ENCODE measurements at places on chromosomes 1 and 21. TPM values are rescaled to one million over a fixed set of nuclear protein-coding genes. Genes with fewer than 3 reads are reported as not detected.

DNA sequence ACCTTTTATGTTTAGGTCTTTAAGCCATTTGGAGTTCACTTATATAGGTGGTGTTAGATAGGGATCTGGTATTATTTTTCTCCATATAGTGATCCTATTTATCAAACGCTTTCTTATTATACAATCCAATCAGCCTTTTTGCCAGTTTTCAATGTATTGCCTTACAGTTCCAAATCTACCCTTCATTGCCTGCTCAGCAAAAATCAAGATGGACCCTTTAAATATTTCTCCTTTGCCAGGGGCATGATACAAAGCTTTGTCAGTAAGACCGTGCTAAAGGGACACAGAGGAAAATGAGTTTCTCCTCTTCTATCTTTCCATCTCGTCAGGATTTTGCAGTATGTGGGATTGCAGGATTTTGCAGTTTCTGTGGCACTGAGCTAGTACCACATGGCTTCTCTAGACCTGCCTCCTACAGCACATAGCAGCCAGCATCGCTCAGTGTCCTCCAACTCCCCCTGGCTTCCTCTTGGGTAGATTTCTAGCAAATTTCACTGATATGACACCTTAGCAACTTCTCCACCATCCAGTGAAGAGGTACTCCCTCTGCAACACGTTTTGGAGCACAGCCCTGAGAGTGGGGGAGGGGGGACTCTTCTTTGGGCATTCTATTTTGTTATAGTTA is 22.5 kb upstream of the CAP1 start:
- no peak overlapping the region for H3K27ac ChIP-seq
- DNase-seq, result no peak
- H3K4me3 ChIP-seq, result no peak overlapping the region

GRCh38 chr1:16882986-16883385 is 12.8 kb upstream of the RNU1-2 start:
- H3K27ac ChIP-seq, result no peak overlapping the region
- no peak for DNase-seq
- no peaks in the 10 kb centered on the region for H3K4me1 ChIP-seq
- no peak overlapping the region for H3K4me3 ChIP-seq
- no peaks in the 10 kb centered on the region for H3K36me3 ChIP-seq
- H3K27me3 ChIP-seq, result peaks cover 5% of the 10 kb centered on the region

GRCh38 chr1:201009962-201010645 is 13.4 kb downstream of the KIF21B start:
- H3K36me3 ChIP-seq, result no peaks in the 10 kb centered on the region
- H3K4me3 ChIP-seq, result no peak overlapping the region
- peaks cover 61% of the 10 kb centered on the region for H3K4me1 ChIP-seq
- H3K27me3 ChIP-seq, result no peaks in the 10 kb centered on the region
- H3K27ac ChIP-seq, result peak overlapping the region; percentile 37
- DNase-seq, result no peak

GRCh38 chr1:12600880-12601633 is 17.0 kb downstream of the DHRS3 start:
- H3K27me3 ChIP-seq, result no peaks in the 10 kb centered on the region
- peak; percentile 46 for DNase-seq
- H3K27ac ChIP-seq, result peak overlapping the region; percentile 44
- no peaks in the 10 kb centered on the region for H3K36me3 ChIP-seq

DNA sequence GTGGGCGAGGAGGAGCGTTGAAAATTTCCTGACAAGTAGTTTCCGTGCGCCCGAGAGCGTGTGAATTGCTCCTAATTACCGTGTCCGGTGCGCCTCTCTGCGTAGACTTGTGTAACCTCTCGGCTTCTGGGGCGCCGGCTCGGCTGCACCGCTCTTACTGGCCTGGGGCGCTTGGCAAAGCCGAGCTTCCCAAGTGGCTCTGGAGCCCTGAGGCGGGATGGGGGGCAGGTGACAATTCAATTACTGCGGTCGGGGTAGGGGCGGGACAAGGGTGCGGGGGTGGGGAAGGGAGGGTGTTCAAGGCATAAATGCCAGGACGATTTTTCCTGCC is 392 bp upstream of the DMRTA2 start:
- no peaks in the 10 kb centered on the region for H3K36me3 ChIP-seq
- peak overlapping the region; percentile 94 for H3K4me3 ChIP-seq
- peaks cover 81% of the 10 kb centered on the region for H3K27me3 ChIP-seq
- no peak overlapping the region for H3K27ac ChIP-seq

DNA sequence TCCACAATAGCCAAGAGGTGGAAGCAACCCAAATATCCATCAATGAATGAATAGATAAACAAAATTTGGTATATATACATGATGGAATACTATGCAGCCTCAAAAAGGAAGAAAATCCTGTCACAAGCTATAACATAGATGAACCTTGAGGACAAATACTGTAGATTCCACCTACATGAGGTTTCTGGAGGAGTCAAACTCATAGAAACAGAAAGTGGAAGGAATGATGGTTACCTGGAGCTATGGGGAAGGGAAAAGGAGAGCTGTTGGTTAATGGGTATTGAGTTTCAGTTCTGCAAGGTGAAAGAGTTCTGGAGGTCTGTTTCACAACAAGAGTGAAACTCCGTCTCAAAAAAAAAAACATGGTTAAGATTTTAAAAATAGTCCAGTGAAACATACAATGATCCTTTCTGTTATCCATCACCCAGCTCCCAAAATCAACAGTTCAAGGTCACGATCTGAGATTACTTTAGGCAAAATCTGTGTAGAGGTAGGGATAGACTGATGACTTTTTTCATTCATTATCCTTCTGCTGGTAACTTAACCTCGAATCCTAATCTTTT is 80.8 kb upstream of the HNRNPU start:
- H3K36me3 ChIP-seq, result no peaks in the 10 kb centered on the region
- H3K4me3 ChIP-seq, result no peak overlapping the region
- no peaks in the 10 kb centered on the region for H3K4me1 ChIP-seq
- H3K27ac ChIP-seq, result no peak overlapping the region

DNA sequence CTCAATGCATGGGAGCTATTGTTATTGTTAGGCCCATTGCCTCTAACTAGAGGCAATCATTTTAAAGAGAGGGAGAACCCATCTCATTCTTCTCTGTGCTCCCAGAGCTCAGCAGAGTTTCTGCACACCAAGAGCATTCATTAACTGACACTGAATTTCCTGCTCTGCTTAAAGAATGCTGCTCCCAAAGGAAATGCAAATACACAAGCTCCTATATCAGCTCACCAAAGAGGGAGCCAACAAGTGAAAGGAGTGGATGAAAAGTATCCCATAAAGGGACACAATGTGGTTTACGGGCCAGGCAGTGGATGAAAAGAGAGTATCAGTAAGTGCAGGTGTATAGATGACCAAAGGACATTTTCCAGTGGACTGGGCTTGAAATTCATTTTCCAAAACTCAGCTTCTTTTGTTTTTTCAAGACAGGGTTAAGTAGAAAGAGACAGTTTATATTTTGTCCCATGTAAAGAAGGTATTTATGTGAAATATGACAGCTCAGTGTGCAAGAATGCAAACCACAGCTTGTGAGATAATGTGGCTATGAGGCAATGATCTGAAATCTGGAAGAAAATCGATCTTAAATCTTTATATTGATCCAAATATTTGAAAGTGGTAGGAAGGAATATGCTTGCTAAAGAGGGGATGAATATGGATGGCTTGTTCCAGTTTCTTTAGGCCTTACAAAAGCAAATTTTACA is 207.7 kb upstream of the CAMK1G start:
- no peak for DNase-seq
- peaks cover 8% of the 10 kb centered on the region for H3K27me3 ChIP-seq
- no peak overlapping the region for H3K4me3 ChIP-seq
- no peaks in the 10 kb centered on the region for H3K4me1 ChIP-seq
- H3K27ac ChIP-seq, result no peak overlapping the region
- H3K36me3 ChIP-seq, result no peaks in the 10 kb centered on the region

DNA sequence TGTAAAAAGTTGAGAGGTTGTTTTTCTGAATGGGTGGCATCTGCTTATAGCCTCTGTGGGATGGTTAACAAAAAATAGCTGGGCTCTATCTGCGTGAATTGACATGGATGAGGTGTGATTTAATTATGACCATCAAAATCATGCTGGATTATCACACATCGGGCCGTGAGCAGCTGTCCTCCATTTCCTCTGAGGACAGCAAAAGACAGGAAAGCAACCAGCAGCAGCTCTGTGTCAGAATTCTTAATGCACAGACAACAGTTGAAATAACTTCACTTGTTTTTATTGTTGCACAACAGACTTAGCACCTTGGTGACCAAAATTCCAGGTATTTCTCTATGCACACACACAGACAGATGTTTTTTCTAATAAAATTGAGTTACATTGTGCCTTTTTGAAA is 54.5 kb upstream of the LAPTM5 start:
- no peak for DNase-seq
- H3K4me3 ChIP-seq, result no peak overlapping the region
- H3K36me3 ChIP-seq, result no peaks in the 10 kb centered on the region
- H3K27me3 ChIP-seq, result peaks cover 39% of the 10 kb centered on the region
- H3K4me1 ChIP-seq, result peaks cover 3% of the 10 kb centered on the region
- no peak overlapping the region for H3K27ac ChIP-seq

- no peak for DNase-seq
- H3K27me3 ChIP-seq, result no peaks in the 10 kb centered on the region
- no peak overlapping the region for H3K4me3 ChIP-seq
- peaks cover 6% of the 10 kb centered on the region for H3K36me3 ChIP-seq
- H3K27ac ChIP-seq, result no peak overlapping the region
These were observed 46.6 kb downstream of the TRMT1L start for GRCh38 chr1:185110145-185110544.

- DNase-seq, result no peak
- no peaks in the 10 kb centered on the region for H3K27me3 ChIP-seq
- no peak overlapping the region for H3K27ac ChIP-seq
- H3K36me3 ChIP-seq, result peaks cover 15% of the 10 kb centered on the region
These were observed 44.4 kb downstream of the RNF11 start for GRCh38 chr1:51280321-51280978.

DNA sequence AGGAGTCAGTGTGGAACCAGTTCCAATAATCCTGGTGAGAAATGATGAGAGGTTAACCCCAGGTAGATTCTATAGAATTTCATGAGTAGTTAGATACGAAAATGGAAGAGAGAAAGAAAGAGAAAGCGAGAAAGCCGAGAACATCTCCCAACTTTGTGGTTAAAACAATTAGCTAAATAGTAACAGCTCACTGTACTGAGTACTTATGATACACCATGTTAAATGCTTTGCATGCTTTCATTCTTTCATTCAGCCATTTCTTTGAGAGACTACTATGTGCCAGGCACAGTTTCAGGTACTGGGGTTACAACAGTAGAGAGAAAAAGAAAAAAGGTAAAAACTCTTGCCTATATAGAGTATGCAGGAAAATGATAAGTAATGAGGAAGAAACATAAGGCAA is 109.7 kb upstream of the SYT6 start:
- DNase-seq, result no peak
- no peak overlapping the region for H3K4me3 ChIP-seq
- H3K27me3 ChIP-seq, result peaks cover 1% of the 10 kb centered on the region
- H3K4me1 ChIP-seq, result no peaks in the 10 kb centered on the region
- no peak overlapping the region for H3K27ac ChIP-seq

DNA sequence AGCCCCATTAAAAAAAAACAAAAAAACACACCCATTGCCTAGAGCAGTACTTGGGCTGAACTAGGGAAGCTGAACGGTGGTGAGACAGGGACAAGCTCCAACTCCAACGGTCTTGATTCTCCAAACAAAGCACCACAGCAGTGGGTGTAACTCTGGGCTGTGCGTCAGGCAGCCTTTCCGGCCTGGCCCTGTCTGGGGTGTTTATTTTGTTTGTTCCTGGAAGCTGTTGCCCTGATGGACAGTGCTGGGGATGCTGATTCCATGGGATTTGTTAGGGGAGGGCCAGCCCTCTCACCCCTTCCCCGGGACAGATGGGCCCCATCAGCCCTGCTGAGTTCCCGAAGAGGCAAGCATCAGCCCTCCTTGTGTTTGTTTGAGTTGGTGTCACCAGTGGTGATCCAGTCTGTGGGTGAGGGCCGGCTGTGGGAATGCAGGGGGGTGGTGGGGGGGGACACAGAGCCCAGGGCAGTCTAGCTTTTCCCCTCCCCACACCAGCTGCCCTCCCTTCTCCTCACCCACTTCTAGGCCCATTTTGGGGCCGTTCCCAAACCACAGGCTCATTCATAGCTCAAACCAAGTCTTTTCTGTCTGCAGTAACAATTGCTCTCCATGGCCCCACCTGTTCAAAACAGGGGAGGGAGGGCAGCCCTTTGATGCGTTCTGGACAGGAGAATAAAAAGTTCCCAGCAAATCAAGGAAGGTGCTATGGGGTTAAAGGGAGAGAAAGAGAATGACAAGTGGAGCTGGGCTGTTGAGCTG is 4.5 kb downstream of the WNT2B start:
- no peaks in the 10 kb centered on the region for H3K36me3 ChIP-seq
- H3K27ac ChIP-seq, result no peak overlapping the region

- peaks cover 40% of the 10 kb centered on the region for H3K4me1 ChIP-seq
- peaks cover 20% of the 10 kb centered on the region for H3K36me3 ChIP-seq
- peak overlapping the region; percentile 93 for H3K27ac ChIP-seq
- peak overlapping the region; percentile 80 for H3K4me3 ChIP-seq
These were observed 43.2 kb downstream of the LRRC71 start for GRCh38 chr1:156963621-156964020.

DNA sequence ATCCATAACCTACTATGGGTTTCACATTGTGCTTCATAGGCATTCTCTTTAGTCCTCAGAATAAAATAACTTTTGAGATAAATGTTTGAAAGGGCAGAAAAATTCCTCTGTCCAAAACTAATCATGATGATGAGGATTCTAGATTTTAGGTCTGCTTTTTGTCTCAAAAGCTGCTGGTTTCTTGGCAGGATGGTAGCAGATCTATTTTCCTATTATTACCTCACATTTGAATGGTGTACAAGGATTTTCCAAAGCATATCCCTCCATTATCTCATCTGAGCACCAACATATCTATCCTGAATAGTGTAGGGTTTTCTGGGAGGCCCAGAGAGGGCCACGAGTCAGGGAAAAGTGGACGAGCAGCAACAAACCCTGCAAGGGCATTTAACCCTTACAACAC is 201.9 kb downstream of the PLPP3 start:
- H3K4me3 ChIP-seq, result no peak overlapping the region
- no peaks in the 10 kb centered on the region for H3K27me3 ChIP-seq
- DNase-seq, result no peak

- peaks cover 25% of the 10 kb centered on the region for H3K27me3 ChIP-seq
- no peak for DNase-seq
- no peaks in the 10 kb centered on the region for H3K36me3 ChIP-seq
These were observed 173.7 kb upstream of the CAMK1G start for GRCh38 chr1:209409780-209410179.

DNA sequence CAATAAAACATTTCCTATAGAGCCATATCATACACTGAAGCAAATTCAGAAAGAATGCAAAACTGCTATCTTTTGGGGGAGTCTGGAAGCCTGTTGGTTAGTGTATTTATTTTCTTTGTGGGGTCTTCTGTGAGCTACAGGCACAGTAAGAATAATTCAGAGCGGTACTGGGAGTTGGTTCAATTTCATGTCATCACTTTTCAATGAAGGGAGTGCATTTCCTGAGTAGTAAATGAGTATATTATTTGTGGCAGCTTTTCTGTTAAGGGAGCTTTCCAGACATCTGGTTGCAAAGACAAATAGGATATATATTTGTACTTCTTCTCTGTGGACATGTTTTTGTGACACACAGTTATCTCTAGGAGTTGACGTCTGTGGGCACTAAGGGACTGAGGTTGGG is 130.6 kb downstream of the HUNK start:
- no peak for DNase-seq
- H3K4me1 ChIP-seq, result peaks cover 7% of the 10 kb centered on the region
- H3K27me3 ChIP-seq, result no peaks in the 10 kb centered on the region
- H3K27ac ChIP-seq, result no peak overlapping the region
- no peak overlapping the region for H3K4me3 ChIP-seq
- no peaks in the 10 kb centered on the region for H3K36me3 ChIP-seq

Gene KRTAP19-1
- not detected for total RNA-seq

Gene KLHDC9
- 0.96 TPM for total RNA-seq

Gene NKAIN1
- total RNA-seq, result not detected

Gene TCEA3
- 32.4 TPM for total RNA-seq

Gene UBE2J2
- 105 TPM for total RNA-seq

Gene GREM2
- total RNA-seq, result not detected

All from naive thymus-derived CD8-positive, alpha-beta T cell (primary cell).